ENCODE measurements at places on chromosomes 2 and 18. TPM values are rescaled to one million over a fixed set of nuclear protein-coding genes. Genes with fewer than 3 reads are reported as not detected.

The TMEM169 gene
- total RNA-seq, result 1.7 TPM

The GAREM2 gene
- total RNA-seq, result 10.4 TPM

DNA sequence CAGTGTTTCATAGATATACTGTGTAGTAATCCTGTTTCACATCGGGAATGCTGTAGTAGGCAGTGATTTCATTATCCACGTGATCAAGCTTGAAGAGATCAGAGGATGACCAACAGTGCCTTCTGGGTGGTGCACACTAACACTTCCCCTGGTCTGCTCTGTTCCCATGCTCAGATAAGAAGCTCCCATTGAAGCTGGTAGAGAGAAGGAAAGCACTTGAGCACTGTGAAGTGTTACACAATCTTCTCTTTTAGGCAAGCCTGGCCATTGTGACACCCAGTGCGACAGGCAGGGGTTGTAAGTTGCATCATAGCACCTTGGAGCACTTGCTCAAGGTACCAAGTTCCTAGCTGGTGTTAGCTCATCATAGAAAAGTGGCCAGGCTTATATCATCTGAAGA, 30.6 kb upstream of the GPD2 start:
- no peak for DNase-seq

DNA sequence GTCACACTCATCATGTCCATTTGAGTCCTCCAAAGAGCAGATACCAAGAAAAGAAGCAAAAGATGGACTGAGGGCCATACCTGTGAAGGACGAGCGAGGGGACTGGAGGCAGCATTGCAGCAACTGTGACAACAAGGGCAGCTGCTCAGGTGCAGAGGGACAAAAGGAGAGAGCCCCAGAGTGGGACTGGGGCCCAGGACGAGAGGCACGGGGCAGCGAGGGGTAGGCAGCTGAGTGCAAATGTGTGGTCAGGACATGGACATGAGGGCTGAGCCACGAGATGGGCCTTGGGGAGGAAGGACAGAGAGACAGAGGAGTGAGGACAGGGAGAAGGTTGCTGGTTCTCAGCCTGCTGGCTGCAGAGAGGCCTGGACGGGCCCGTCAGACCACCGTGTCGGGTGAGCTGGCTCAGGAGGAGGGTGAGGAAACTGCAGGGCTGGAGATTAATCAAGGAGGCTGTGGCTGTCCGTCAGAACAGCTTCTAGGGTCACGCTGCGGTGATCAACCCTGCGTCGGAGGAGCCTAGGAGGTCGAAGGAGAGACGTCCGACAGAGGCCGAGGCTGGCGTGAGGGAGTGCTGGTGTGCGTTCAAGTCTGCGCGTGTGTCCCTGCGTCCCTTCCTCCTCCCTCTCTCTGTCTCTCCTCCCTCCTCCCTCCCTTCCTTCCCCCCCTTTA, 206.8 kb upstream of the HDAC4 start:
- no peak for DNase-seq

GRCh38 chr2:151833984-151834383, 5.8 kb upstream of the ARL5A start:
- DNase-seq, result no peak

DNA sequence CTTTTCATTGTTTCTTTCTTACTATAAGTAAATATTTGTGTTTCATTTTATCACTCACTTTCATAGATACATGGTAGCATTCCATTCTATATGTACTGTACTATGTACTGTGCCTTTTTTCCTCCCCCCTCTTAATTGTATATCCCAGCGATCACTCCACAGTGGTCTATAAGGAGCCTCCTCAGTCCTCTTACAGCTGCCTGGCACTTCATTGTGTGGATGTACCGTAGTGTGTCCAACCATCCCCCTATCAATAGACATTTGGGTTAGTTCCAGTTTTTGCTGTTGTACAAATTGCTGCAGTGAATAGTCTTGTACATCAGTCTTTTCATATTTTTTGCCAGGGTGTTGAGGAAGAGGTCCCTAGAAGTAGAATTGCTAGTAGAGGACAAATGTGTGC, 21.4 kb upstream of the DRC1 start:
- DNase-seq, result no peak

DNA sequence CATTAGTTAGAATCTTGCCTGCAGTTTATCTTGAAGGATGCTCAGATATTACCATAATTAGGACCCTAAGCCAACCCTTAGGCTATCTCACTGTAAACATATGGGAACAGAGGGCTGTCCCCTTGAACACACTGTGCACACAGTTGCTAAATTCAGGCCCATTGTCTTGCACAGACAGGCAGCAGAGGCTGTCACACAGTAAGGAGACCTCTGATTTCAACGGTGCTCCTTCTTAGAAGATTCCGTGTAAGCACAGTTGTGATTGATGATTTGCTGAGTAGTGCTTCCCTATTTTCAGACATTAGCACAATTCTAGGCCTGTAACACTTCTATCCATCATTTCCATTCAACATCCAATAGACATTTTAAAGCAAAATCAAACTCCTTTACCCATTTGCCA, 108.0 kb downstream of the RNF152 start:
- no peak for DNase-seq

Measured in activated naive CD4-positive, alpha-beta T cell treated with anti-CD3 and anti-CD28 coated beads, Interleukin-2, amount 50 U/mL, for 72 hours (primary cell).